ENCODE measurements at places on chromosomes 7 and 10.

DNA sequence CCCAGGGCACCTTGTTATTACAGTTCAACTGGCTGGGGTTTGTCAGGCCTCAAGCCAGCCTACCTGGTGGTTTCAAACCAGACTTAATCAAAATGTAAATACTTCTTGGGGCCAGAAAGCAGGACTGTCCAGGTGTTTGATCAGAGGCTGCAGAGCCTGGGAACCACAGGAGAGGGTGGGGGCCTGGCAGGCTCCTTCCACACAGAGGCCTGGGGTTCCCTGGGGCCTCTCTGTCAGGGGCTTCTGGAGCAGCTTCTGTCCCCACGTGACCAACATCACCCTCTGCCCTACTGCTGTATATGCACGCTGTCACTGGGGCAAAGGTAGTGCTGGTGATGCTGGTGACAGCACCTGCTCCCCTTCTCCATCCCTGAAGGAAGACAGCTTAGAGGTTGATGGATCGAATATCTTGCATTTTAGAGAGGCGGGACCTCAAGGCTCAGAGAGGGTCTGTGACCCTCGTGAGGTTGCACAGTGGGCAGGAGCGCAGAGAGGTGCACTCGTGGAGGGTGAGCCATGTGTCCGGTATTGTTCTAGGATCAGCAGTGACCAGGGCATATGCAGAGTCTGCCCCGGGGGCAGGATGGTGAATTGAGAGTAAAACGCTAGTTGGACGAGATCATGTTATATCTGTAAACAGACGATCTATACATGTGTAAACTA, 95.4 kb downstream of the GRK5 start:
- no peak for DNase-seq

GRCh38 chr10:58773944-58774343, 261.3 kb downstream of the BICC1 start:
- DNase-seq = no peak

GRCh38 chr10:129449893-129450292, 17.1 kb upstream of the MGMT start:
- DNase-seq = no peak

GRCh38 chr7:71793251-71793650, 618.9 kb downstream of the CALN1 start:
- DNase-seq = no peak

- no peak for DNase-seq
Measured at GRCh38 chr7:70477036-70478010, 654.6 kb upstream of the GALNT17 start.

- DNase-seq = no peak
Measured at GRCh38 chr7:21450941-21451340, 23.1 kb downstream of the SP4 start.

- no peak for DNase-seq
Measured at GRCh38 chr10:124642088-124642710, 102.0 kb downstream of the FAM53B start.

GRCh38 chr10:117535298-117536071, 7.1 kb upstream of the EMX2 start:
- no peak for DNase-seq

DNA sequence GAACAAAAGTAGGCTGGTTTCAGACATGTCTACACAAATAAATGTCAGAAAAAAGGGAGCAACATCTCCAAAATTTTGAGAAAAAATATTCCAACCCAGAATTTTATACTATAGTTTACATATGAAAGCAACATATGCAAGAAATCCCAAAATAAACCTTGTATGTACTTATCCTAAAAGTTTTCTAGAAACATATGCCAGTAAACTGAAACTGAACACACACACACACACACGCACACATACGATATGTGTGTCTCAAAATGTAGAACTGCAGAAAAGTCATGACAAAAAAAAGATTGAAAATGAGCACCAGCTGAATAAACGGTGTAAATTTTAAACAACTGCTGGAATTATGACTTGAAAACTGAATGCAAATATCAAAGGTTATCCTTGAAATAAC, 81.0 kb downstream of the VPS41 start:
- no peak for DNase-seq

DNA sequence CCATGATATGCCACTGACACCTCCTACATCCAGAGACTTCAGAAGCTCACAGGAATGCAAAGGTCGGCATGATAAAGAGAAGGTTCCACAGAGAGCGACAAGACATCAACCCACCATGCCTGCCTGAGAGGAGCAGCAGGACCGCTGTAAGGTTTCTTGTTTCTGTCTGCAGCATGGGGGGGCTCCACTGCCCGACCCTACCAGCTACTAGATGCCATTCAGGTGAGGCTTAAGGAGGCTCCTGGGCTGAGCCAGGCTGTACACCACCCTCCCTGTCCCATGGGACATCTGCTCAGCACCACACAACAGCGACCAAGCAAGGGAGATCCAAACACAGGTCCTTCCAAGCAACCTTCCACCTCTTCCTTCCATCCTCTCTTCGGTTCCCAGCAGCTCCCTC, 234.6 kb downstream of the TNS3 start:
- DNase-seq = no peak

- DNase-seq = peak; percentile 86
Measured at GRCh38 chr10:101272229-101272868, 43.1 kb upstream of the LBX1 start.

- DNase-seq = no peak
Measured at GRCh38 chr10:62671104-62671503, 133.4 kb upstream of the ADO start.

DNA sequence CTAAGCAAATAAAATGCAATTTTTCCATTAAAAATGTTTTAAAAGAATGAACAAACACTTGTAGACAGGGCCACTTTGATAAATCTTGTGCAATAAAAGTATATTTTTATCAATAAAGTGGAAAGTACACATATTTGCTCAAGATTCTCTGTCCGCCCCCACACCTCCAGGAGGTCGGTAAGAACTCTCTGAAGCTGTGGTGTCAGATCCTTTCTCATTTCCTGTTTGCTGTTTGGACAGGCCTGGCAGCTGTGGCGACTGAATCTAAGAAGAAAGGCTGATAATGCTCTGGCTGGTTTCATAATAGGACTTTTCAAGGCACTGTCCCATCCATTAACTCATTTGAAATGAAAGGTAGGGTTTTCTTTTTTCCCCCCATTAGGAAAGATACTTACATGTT, 15.3 kb upstream of the ASB4 start:
- DNase-seq = peak; percentile 25

DNA sequence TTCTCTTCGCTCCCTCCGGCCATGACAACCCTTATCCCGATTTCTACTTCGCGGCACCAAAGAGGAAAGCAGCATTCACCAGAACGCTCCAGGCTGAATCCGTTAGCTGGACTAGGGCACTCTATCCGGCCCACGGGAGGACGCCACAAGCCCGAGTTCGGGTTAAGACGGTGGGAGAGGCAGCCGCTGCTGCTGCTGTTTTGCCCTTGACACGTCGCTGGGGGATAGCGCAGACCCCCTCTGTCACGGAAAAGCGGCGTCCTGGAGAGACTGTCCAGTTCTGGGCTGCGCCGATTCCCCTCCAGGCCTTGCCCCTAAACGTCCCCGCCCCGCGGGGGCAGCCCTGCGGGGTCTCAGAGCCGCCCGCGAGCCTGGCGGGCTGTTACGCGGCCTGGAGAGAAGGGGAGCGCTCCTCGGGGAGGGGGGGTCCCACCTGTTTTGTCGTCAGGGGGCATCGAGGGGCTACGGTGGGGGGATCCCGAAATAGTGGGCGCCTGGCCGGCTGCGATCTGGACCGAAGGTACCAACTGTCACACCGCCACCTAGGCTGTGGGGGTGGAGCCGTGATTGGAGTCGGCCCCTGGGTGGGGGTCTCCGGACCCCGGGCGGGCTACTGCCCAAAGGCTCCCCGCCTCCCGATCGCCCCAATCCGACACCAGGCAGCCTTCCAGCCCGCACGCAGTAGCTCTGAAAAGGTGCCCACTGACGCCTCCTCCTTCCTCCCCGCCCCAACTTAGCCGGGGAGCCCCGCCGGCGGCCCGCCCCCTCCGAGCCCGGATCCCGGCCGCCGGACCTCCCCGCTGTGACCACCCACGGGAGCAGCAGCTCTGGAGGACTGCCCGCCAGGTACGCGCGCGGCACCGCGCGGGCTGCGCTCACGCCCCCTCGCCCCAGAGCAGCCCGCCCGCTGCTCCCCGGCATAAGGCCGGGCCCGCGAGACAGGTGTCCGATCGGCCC, 772 bp downstream of the SGMS1 start:
- DNase-seq = peak; percentile 12

GRCh38 chr10:109259293-109259692, 664.0 kb downstream of the XPNPEP1 start:
- no peak for DNase-seq

GRCh38 chr10:124150807-124151417, 57.5 kb upstream of the CHST15 start:
- no peak for DNase-seq

DNA sequence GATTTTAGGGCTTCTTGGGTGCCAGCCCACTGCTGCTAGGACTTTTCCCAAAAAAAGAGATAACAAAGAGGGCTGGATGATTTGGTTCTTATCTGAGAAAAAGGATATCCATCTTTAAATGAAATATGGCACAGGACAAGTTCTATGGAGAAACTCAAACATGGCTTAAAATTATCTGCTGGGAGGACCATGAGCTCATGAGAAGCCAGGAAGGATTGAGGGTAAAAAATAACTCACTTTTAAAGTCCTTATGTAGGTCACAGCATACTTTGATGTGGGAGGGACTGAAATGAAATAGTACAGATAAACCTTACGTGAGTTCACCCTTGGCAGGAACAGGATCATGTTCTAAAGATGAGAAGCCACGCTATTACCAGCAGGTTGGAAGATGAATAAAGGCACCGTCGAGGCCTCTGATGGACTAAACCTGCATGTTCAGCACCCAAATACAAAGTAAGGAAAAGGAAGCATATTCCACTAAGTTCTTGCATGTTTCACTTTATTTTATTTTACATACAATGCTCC, 369.2 kb upstream of the KLF6 start:
- no peak for DNase-seq

DNA sequence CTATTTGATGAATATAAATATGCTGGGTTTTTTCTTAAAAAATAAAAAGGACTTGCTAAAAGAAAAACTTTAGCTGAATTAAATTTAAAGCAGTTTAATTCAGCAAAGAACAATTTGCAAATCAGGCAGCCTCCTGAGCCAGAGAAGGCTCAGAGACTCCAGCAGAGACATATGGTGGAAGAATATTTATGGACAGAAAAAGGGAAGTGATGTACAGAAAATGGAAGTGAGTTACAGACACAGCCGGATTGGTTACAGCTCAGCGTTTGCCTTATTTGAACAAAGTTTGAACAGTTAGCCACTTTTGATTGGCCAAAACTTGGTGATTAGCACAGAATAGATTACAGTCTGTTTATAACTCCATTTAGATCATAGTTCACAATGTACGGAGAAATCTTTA, 110.3 kb downstream of the GAD2 start:
- no peak for DNase-seq

DNA sequence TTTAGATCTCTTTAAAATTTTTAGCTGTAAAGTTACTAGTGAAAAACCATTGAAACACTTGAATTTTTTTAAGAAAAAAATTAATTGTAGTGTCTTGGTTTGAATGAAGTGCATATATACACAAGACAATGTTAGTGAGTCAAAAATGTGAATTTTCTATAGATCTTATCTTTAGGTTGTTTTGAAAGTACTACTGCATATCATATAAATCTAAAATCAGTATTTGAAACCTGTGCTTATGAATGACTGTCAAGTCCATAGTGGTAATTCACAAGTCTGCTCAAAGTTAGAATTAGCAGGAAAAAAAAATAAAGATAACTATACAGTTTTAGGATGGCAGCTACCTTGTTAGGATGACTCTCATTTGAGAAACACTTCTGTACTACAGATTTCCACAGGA, 25.0 kb downstream of the TES start:
- no peak for DNase-seq

- no peak for DNase-seq
Measured at GRCh38 chr7:108327353-108327752, 128.9 kb downstream of the NRCAM start.

- DNase-seq = no peak
Measured at GRCh38 chr10:125691160-125691981, 8.4 kb upstream of the TEX36 start.

GRCh38 chr10:70265032-70265689, 18.6 kb downstream of the NPFFR1 start:
- peak; percentile 77 for DNase-seq

GRCh38 chr7:24052572-24053260, 231.3 kb upstream of the NPY start:
- no peak for DNase-seq

GRCh38 chr7:156282816-156283215, 357.8 kb upstream of the RNF32 start:
- no peak for DNase-seq

DNA sequence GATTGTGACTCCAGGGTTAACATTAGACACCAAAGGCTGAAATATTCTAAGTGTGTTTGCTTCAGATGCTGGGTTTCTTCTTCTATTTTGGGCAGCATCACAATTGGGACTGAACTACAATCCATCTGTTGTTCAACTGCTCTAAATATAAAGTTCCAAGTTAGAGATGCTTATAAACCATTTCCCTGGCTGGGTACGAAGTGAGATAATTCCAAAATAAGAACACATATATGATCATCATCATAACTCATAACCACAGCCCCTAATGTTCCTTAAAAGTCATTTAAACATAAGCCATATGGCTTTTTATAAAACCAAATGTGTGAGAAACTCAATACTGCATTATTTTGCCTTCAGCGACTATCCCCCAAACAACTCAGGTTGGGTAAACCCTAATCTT, 28.8 kb downstream of the DNA2 start:
- DNase-seq = no peak

- peak; percentile 23 for DNase-seq
Measured at GRCh38 chr10:60422809-60423208, 33.1 kb upstream of the ANK3 start.

- DNase-seq = no peak
Measured at GRCh38 chr10:78405736-78406135, 372.1 kb downstream of the RPS24 start.

DNA sequence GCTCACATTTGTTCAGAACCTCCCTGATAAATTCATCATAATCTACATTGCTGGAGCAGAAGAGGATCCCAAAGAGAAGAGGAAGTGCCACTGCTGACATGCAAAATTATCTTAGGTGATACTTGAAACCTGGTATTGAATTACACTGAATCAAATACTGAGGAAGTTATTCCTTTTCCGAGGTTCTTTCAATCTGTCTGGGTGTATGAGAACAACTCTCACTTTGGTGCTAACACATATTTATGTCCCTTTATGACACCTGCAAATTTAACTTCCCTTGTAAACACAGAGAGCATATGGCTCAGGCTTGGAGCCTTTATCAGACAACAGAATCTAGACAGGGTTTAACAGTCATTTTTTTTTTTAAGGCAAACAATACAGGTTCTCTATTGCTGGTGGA, 131.4 kb downstream of the SRPK2 start:
- no peak for DNase-seq

GRCh38 chr10:42953684-42954674, 122.9 kb upstream of the RET start:
- DNase-seq = no peak

GRCh38 chr7:100818366-100818765, 9.0 kb downstream of the EPHB4 start:
- DNase-seq = no peak

- DNase-seq = no peak
Measured at GRCh38 chr7:113963356-113963755, 44.5 kb upstream of the PPP1R3A start.

GRCh38 chr7:37119296-37119860, 329.3 kb downstream of the ELMO1 start:
- DNase-seq = no peak

- no peak for DNase-seq
Measured at GRCh38 chr10:32263300-32263699, 83.7 kb downstream of the EPC1 start.
